ENCODE measurements at places on chromosomes 11 and 22.
A peak's percentile ranks its signal among the peaks of the same experiment; 100 is the strongest.

GRCh38 chr11:69234740-69235710 lies 58.9 kb upstream of the MYEOV start:
- DNase-seq = peak; percentile 81

- no peak for DNase-seq
These were observed 76.1 kb upstream of the RAB1B start for GRCh38 chr11:66192181-66192863.

- no peak for DNase-seq
These were observed 155.1 kb downstream of the TENM4 start for GRCh38 chr11:79285756-79286155.

DNA sequence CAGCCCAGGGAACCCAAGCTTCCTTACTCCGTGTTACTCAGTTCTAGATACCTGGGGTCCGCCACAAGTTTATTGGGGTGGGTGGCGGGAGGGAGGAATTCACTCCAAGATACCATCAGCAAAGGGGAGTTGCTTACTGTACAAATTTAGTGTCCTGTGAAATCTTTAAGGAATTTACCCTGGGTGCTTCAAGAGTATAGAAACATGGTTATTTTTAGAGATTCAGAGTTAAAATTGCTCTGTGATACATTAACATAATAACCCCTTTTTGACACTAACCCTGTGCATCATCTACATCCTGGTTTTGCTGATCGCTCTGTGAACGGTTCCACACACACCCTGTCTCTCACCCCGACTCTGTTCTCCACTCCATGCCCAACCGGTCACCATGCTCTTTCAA lies 18.9 kb upstream of the LYVE1 start:
- no peak for DNase-seq

DNA sequence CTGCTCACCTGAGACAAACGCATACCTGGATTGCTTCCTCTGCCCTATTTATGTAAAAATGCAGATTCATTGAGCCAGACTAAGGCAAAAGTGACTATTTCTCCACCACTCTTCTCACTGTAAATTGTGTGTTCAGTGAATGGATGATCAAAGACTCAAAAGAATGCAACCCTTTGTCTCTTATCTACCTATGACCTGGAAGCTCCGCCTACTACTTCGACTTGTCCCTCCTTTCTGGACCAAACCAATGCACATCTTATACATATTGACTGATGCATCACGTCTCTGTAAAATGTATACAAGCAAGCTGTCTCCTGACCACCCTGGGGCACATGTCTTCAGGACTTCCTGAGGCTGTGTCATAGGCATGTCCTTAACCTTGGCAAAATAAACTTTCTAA lies 418.0 kb upstream of the SYN3 start:
- no peak for DNase-seq

GRCh38 chr22:29817724-29818123 lies 20.4 kb downstream of the ASCC2 start:
- no peak for DNase-seq

- DNase-seq = peak; percentile 46
These were observed 14.5 kb upstream of the CYTH4 start for GRCh38 chr22:37267661-37268413.

DNA sequence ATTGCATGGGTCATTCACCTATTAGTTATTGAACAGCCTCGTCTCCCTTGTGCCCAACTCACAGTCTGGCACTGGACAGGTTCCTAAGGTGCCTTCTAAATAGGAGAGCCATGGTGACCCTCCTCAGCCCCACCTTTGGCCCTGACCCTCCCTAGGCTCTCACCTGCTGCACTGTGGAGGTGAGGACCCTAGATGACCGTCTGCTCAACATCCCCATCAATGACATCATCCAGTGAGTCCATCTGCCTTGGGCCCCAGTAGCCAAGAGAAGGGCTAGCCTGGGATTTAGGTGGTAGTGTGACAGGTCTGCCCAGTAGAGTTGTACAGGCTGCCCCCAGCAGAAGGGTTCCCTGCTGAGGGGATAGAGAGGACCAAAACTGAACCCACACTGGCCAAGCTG lies 13.6 kb downstream of the UCP2 start:
- DNase-seq = no peak
